H7 (cell line): ENCODE measurements at places on chromosomes 6 and 20.

- no peak for DNase-seq
These were observed 99.6 kb downstream of the OGFRL1 start for GRCh38 chr6:71388068-71388744.

- no peak for DNase-seq
These were observed 302.2 kb downstream of the QKI start for GRCh38 chr6:163716690-163717089.

DNA sequence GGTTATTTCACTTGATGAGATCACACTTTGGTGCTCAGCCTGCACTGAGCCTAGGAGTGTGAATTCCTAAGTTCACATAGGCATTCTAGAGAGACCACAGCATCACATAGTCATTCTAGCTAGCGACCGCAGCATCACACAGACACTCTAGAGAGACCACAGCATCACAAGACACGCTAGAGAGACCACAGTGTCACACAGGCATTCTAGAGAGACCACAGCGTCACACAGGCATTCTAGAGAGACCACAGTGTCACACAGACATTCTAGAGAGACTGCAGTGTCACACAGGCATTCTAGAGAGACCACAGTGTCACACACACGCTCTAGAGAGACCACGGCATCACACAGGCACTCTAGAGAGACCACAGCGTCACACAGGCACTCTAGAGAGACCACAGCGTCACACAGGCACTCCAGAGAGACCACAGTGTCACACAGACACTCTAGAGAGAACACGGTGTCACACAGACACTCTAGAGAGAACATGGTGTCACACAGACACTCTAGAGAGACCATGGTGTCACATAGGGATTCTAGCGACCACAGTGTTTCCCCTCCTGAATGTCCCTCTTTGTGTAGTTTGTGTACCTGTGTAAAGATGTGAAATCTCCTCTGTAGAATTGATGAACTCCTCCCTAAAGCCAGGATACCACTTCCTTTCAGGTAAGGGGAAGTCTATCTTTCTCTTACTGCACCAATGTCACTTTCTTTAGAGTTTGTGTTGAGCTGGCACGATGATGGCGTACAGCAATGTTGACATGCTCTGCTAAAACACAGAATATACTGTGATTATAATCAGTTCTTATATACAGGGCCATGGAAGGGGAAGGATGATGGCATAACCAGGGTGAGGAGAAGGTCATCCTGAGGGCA, 169.4 kb downstream of the ZDHHC14 start:
- DNase-seq: no peak

DNA sequence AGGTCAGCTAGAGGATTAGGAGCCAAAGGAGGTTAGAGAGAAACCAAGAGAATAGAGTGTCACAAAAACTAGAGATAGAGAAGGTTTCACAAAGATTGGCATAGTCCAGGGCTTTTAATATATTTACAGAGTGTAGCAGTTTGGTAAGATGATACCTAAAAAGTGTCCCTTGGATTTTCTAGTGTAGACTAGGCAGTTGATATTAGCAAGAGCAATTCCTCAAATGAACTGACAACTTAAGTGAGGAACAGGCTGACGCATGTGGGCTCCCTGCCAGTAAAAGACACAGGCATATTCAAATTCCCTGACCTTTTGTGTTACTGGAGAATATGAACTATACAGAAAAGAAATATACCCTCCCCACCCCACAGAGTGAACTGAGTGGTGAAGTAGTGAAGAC, 40.1 kb downstream of the VTA1 start:
- DNase-seq: no peak

DNA sequence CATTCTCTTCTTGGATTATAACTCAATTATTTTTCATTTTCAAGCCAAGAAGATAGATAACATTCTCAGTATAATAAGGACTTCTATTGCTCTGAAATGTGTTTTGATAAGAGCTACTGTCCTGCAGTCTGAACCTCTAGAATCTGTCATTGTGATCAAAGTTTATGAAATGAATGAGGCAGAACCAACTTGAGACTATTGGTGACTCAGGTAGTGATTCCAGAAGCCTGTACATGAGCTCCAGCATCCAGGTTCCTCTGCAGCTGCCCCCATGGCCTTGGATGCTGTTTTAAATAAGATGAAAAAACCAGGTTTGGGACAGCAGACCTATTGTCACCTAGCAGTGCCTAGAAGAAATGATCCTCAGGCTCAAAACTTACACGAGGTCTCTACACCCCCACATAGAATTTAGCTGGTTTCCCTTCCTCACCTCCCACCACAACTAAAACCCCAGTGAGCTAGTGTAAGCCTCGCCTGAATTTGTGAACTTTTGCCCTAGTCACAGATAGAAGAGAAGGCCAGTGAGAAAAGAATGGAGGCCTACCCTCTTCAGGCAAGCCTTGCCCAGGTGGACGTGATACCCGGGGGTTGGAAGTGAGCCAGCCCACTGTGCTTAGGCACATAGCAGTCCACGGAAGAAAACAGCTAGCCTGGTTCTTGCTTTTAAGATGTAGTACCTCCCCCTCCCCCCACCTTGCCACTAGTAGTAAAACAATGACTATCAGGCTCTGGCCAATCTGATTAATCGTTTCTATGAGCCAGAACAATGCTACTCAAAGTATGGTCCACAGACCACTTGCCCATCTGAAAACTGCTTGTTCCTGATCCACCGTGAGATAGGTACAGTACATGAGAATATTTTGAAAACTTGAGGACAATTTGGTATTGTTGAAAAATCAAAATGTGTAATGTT, 73.0 kb upstream of the SYNJ2 start:
- DNase-seq: no peak

DNA sequence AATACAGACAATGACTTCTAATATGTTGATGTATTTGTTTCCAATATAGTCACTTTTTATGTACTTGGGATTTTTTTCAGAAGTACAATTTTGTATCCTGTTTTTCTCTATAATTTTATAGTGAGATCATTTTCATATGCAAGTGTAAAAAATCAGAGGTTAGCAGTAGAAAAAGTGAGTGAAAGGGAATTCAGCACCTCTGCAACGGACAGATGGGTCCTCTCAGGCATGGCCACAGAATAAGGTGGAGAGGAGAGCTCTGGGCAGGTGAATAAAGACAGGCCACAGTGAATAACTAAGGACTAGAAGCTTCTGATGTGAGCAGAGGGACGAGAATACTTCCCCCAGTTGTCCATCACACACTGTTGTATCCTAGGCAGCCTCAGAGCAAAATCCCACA, 210.1 kb upstream of the CNR1 start:
- DNase-seq: no peak

- no peak for DNase-seq
These were observed 2.2 kb upstream of the VNN1 start for GRCh38 chr6:132715881-132716637.

- no peak for DNase-seq
These were observed 122.7 kb downstream of the GFRAL start for GRCh38 chr6:55450005-55450404.

GRCh38 chr6:85996034-85996375, 353.3 kb upstream of the SYNCRIP start:
- DNase-seq: no peak

- no peak for DNase-seq
These were observed 95.4 kb upstream of the CCDC28A start for GRCh38 chr6:138678168-138678567.
